Dermis blood vessel endothelial cell (primary cell): ENCODE measurements at places on chromosomes 5 and 9. TPM values are rescaled to one million over a fixed set of nuclear protein-coding genes. Genes with fewer than 3 reads are reported as not detected.

The NR5A1 gene
- total RNA-seq, result not detected in 2 replicates

The LRRC19 gene
- total RNA-seq, result not detected in 2 replicates

The FOXD4L5 gene
- total RNA-seq, result 0.09 TPM in 1 of 2 replicates, not detected in the other

The TAF11L10 gene
- not detected in 2 replicates for total RNA-seq

The IL11RA gene
- total RNA-seq, result 7.0 and 10.4 TPM in 2 replicates

The OBP2B gene
- not detected in 2 replicates for total RNA-seq

The GRIA1 gene
- total RNA-seq, result not detected in 2 replicates

The PCDHA13 gene
- under 0.01 TPM in 1 of 2 replicates, not detected in the other for total RNA-seq

The PIP5K1B gene
- total RNA-seq, result 0.05 TPM in 1 of 2 replicates, not detected in the other

The GLRA1 gene
- not detected in 2 replicates for total RNA-seq

The SOX30 gene
- under 0.01 and 0.09 TPM in 2 replicates for total RNA-seq

The SMIM27 gene
- 1.3 and 2.6 TPM in 2 replicates for total RNA-seq

The KLF9 gene
- 31.0 and 38.8 TPM in 2 replicates for total RNA-seq

The RNF183 gene
- not detected in 2 replicates for total RNA-seq

The CXCL14 gene
- total RNA-seq, result 0.09 and 0.34 TPM in 2 replicates

The AIF1L gene
- total RNA-seq, result 15.3 and 26.4 TPM in 2 replicates

The ADAMTS16 gene
- total RNA-seq, result not detected in 2 replicates

The TSLP gene
- under 0.01 and 0.19 TPM in 2 replicates for total RNA-seq

The MELK gene
- 12.9 and 42.2 TPM in 2 replicates for total RNA-seq
